ENCODE measurements at places on chromosomes 3 and 15.

DNA sequence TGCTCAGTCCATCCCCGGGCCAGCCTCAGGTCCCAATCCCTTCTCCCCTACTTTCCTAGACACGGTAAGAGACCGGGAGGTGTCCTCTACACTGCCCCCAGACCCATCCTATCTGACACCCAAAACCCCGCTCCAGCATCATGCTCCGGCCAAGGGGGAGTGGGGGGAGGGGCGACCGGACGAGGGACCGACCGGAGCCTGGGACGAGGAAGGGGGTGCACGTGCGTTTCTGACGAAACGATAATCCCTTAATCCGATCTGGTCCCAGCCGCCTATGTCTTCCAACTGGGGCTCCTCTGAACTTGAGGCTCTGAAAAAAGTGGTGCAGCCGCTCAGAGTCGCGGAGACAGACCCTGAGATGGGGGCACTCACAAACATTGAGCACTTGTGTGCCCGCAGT, 494 bp downstream of the CPLX3 start:
- DNase-seq = no peak

GRCh38 chr15:47954196-47954595, 166.6 kb upstream of the SLC24A5 start:
- no peak for DNase-seq

DNA sequence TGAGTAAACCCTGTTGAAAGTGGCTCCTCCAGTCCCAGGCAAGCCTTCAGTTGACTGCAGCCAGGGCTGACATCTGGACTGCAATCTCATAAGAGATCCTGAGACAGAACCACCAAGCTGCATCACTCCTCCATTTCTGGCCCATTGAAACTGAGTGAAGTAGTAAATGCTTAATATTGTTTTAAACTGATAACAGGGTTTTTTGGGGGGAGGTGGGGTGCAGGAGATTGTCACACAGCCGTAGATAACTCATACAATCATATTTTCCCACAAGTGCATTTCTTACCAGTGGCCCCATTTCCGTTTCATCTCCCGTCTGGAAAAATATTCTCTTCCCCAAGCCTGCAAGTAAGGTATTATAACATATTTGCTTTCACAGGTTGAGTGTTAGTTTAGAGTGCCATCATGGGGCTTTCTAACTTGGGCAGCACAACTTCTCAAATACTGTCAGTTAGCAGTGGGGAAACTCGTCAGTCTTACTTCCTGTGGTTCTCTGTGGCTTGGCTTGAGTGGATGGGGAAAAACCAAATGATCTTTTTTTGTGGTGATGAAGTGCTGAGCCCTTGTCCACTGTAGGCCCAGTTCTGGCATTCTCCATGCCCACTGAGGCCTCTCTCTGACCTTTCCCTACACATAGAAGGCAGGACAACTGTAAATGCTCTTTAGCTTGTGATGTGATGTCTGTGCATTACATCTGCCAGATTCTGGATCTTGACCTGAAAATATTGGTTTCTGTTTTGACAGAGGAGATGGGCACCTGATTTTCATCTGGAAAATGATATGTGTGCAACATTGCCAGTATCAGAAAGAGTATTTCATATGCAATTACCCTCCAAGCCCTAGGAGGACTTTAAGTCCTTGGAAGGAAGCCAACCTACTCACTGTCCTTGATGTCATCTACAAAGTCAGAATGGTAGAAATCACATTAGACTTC, 90.1 kb upstream of the BHLHE40 start:
- DNase-seq = no peak

GRCh38 chr3:146468234-146468633, 1.1 kb downstream of the PLSCR2 start:
- no peak for DNase-seq

GRCh38 chr3:13500133-13500885, 20.2 kb downstream of the HDAC11 start:
- no peak for DNase-seq

DNA sequence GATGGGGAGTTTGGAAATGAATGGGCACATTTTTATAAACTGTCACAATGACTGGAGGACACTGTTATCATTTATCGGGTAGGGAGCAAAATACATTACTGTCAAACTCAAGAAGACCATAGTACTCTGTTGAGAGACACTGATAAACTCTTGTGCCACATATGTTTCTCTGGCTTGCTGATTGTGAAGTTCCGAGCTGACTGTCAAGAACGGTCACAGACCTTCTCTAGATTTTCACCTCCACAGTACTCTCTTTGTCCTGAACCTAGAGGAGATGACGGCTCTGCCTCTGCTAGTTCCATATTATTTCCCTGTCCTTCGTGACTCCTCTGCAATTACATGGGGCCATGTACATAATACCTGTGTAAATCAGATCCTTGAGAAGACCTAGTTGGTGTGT, 451.9 kb downstream of the LPP start:
- no peak for DNase-seq

DNA sequence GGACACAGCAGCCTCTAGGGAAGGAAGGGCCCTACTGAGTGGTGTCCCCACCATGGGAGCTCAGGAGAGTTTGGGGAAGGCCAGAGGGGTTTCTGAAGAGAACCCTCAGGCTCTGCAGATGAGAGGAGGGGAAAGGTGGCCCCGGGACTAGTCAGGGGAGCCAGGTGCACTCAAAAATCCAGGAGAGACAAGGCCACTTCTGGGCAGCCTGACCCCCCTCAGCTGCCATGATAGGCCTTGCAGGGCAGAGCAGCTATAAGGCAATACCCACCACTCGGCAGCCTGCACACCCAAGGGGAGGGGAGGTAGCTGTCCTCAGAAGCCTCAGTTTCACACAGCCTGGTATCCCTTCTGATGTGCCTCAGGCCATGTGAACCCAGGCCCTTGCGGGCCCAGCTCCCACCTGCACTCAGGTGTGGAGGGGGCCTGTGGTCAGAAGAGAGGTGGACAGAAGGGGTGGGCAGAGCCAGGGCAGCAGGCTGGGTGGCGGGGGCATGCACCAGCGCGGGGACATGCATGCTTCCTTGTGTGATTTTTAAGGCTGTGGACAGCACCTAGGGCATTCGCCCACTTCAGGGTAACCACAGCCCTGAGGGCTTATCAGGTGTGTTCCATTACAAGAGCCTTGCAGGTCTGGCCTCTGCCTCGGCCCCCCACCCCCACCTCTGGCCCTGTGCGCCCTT, 34.6 kb downstream of the SRPRB start:
- no peak for DNase-seq

- DNase-seq = no peak
Measured at GRCh38 chr3:62237286-62237948, 135.9 kb downstream of the FEZF2 start.

- DNase-seq = no peak
Measured at GRCh38 chr3:42117175-42118008, 26.2 kb downstream of the TRAK1 start.

- DNase-seq = no peak
Measured at GRCh38 chr15:58355382-58355971, 76.3 kb upstream of the LIPC start.

DNA sequence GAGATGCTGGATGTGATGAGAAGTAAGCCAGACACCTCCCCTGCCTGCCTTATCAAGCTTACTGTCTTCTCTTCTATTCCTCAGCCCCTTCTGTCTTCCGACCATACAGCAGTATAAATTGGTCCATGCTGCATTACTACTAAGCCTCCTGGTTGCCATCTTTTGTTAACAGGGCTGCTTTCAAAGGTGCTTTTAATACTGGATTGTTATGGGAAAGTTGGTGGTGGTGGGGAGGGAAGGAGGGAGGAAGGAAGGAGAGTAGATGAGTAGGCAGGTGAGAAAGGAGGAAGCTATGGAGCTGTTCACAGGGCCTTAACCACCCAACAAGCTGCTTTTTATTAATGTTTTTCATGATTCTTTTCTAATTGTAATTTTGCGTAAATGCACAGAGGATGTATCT, 114.9 kb downstream of the SLC25A26 start:
- DNase-seq = no peak

- no peak for DNase-seq
Measured at GRCh38 chr3:170839518-170840100, 30.4 kb downstream of the RPL22L1 start.

DNA sequence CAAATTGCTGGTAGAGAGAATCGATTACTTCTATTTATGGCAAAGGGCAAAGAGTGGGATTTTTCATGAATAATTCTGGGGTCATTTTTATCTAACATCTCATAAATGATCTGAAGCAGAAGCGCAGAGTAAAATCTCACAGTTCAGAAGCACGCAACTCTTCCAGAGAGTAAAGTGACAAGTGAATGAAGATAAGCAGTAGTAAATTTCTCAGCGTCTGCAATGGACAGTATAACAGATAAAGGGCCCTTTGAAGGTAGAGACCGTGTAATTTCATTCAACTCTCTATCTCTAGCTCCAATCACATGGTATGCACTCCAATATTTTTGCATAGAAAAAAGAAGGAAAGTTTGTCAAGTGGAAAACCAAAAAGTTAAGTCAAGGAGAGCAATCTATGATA, 521.1 kb upstream of the NECTIN3 start:
- DNase-seq = no peak

- no peak for DNase-seq
Measured at GRCh38 chr3:29280404-29281093, at the start of gene RBMS3. Gene RBMS3 (plus strand): TSS chr3:29281071.

- DNase-seq = no peak
Measured at GRCh38 chr15:58994906-58995453, 7.5 kb downstream of the RNF111 start.

DNA sequence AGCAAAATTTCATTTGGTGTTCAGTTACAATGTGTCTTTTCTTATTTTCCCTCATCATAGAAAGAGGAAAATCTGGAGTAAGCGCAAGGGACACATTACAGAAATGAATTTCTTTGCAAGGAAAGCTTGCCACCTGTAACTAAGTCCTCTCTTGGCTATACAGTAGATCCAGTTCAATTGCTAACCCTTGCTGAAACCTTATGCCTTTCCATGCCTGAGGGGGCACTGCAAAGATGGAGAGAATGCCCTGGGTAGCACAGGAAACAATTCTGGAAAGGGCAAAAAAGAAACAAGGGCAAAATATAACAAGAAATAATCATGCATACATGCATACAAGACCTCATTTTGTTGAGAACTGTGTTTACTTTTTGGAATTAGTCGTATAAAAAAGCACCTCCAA, 4.3 kb downstream of the CADM2 start:
- no peak for DNase-seq

- no peak for DNase-seq
Measured at GRCh38 chr15:81852411-81853149, 193.2 kb downstream of the MEX3B start.

DNA sequence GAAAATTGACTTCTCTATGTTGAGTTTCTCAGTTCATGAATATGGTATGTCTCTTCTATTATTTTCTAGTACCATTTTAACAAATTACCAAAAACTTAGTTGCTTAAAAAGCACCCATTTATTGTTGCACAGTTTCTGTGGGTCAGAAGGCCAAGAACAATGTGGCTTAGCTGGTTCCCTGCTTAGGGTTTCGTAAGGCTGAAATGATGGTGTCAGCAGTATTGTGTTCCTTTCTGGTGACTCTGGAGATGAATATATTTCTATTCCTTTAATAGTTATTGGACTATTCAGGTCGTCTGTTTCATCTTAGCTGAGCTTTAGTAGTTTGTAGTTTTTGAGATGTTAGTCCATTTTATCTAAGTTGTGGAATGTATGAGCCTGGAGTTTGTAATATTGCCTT, 44.9 kb downstream of the IL1RAP start:
- no peak for DNase-seq

DNA sequence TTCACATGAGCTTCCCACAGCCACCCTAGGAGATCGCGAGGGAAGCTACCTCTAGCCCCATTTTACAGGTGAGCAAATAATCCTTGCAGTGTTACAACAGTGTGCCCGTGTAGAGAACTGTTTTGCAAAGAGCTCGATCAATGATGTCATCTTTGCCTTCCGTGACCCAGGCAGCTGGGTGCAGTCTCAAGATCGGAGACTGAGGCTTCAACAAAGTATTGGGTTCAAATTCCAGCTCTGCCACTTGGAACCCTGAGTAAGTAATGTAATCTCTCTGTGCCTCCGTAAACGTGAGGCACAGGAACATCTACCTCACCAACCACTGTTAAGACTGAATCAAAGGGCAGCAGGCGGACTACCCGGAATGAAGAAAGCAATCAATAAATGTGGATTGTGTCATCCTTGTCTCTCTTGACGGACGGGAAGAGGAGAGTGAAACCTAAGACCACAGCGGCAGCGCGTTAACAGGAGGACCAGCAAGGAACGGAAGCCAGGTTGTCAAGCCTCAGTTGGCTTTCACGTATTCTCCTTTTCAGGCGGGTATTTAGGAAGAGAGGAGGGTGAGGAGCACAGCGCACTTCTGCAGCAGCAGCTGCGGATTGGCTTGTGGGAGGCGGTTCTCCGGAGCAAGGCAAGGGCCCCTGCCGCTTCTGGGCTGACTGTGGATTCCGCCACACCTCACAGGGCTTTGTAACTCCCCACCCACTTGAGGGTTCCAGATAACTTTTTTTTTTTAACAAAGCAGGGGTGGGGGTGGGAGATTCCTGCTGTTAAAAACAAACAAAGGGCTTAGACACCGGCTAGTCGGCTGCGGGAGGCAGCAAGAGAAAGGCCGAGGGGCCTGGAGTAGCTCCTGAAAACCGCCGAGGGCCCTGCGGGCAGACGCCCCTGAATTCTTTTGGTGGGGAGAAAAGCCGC, 1.5 kb upstream of the SMAD3 start:
- DNase-seq = no peak

- DNase-seq = no peak
Measured at GRCh38 chr3:73926360-73927202, 301.8 kb upstream of the PDZRN3 start.

- DNase-seq = no peak
Measured at GRCh38 chr3:128496019-128496601, 3.1 kb upstream of the GATA2 start.

- no peak for DNase-seq
Measured at GRCh38 chr3:160906646-160907045, 150.6 kb downstream of the PPM1L start.

- no peak for DNase-seq
Measured at GRCh38 chr15:78088773-78089080, 3.6 kb upstream of the SH2D7 start.

GRCh38 chr15:57503051-57503702, 88.5 kb upstream of the MYZAP start:
- no peak for DNase-seq

DNA sequence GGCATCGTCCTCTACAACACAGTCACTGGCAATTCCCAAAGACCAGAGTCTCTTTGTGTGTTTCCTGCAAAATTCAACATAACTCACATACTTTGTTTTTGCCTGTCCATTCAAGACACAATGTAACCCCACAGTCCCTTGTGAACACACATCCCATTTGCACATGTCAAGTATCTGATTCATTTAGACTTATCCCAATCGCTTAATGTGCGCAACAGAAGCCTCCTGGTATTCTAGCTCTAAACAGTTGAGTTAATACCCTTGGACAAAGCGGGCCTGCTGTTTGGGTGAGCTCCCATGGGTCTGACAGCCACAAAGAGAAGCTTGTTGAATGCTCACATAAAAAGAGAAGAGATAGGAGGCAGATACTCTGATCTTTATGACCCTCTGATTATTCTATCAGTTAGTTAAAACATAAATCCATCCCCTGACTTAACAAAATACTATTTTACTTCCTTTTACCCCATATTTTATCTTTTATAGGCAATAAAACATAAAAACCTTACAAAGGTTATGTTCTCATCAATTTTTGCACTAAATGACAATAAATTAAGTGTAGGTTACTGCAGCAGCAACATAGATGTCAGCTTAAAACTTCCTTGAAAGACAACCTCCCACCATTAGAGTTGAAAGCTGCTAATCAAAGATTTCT, 79.4 kb downstream of the ANXA2 start:
- no peak for DNase-seq

- no peak for DNase-seq
Measured at GRCh38 chr15:47607695-47608094, 109.6 kb upstream of the SEMA6D start.

- DNase-seq = no peak
Measured at GRCh38 chr3:186782542-186783057, 777 bp upstream of the EIF4A2 start.

- DNase-seq = no peak
Measured at GRCh38 chr3:114539525-114539924, 245.7 kb downstream of the TIGIT start.

Measured in T-helper 1 cell (primary cell).